ENCODE measurements at places on chromosomes 12 and 14.

- DNase-seq, result no peak
Observed at GRCh38 chr12:113981876-113982275, 15.8 kb upstream of the RBM19 start.

DNA sequence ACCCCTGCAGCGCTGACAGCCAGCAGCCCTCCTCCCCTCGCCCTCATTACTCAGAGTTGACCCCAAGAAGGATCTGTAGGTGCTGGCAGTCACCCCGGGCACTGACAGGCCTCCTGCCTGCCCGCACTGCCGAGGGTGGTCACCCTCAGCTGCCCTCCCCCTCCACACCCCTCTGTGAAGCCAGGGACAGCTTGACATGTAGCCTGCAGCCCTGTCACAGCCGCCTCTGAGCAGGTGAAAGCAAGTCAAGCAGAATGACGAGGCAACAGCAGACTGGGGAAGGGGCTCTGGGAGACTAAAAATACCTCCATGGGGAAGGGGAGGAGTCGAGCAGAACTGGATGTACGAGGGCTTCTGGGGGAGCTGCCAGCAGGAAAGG is 178.1 kb downstream of the DPF3 start:
- no peak for DNase-seq

DNA sequence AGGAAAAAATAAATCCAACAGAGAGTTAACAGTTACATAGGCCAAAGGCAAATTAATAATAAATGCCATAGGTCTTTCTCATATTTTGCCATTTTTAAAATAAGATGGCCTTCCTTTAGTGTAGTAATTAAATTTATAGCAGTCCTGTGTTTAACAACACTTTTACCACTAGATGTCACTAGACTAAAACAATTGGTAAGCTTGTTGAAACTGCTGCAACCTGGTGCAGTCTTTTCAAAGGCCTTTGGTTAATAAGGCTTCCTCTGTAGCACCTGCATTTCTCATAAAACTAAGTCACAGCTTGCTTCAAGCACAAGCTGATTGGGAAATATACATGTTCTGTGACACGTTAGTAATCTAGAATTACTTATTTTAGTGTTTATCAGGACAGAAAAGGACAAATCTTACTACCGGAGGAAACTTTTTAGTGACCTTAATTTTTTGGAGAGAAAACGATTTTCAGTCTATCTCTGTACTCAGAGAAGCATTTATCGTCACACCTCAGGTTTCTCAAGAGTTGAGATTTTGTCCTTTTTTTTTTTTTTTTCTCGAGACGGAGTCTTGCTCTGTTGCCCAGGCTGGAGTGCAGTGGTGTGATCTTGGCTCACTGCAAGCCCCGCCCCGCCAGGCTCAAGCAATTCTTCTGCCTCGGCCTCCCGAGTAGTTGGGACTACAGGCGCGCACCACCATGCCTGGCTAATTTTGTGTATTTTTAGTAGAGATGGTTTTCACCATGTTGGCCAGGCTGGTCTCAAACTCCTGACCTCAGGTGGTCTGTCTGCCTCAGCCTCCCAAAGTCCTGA is 20.0 kb downstream of the BORCS5 start:
- peak; percentile 85 for DNase-seq

- no peak for DNase-seq
Observed at GRCh38 chr14:99590746-99591555, 13.1 kb downstream of the CCDC85C start.

DNA sequence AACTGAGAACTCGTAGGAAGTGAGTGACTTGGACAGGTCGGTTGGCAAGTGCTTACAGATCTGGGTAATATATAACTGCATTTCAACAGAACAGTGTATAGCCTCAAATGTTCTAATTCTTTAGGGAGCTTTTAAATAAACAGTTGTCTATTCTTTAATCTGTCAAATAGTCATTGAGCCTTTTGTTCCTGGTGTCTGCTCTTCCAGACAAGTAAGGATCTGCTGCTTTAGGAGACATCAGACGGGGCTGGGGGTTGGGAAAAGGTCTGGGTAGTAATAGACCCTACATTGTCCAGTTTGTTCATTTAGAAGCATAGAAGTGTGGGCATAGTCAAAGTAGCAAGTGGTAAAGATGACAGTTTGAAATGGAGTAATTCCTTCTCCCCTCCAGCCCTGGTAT is 2.0 kb downstream of the PTPN11 start:
- no peak for DNase-seq

DNA sequence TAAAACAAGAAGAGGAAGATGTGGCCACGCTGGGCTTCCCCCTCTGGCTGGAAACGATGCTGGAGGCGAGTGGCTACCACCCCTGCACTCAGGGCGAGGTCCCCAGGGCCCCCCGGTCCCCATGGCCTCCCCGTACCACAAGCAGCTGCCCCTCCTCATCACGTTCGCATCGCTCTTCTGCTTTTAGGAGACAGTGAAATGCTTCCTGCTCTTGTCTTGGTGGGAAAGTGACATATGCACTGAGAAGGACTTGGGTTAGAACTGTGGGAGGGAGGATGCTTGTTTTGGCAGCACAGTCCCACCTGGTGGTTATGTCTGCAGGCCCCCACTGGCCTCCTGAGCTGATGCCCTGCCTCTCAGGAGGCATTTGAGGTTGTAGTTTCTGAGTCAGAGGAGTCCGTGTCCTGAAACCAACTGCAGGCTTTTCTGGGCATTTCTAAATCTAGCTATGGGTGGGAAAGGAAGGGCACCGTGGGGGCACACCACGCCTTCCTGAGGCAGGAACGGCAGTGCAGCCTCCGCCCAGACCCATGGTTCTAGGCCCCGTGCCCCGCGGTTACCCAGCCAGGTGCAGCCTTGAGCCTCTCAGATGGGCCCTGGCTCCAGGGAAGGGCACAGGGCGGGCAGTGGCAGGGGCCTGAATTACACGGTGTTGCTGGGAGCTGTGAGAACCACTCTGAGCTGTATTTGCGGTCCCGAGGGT is 139.3 kb downstream of the ADGRD1 start:
- DNase-seq, result no peak

GRCh38 chr14:68955164-68955850 is 23.8 kb downstream of the ACTN1 start:
- no peak for DNase-seq

GRCh38 chr12:48822711-48823110 is 4.4 kb downstream of the CACNB3 start:
- DNase-seq, result no peak

- no peak for DNase-seq
Observed at GRCh38 chr12:102215992-102216691, 18.5 kb upstream of the PMCH start.

GRCh38 chr14:80776657-80777056 is 164.9 kb downstream of the CEP128 start:
- DNase-seq, result no peak

DNA sequence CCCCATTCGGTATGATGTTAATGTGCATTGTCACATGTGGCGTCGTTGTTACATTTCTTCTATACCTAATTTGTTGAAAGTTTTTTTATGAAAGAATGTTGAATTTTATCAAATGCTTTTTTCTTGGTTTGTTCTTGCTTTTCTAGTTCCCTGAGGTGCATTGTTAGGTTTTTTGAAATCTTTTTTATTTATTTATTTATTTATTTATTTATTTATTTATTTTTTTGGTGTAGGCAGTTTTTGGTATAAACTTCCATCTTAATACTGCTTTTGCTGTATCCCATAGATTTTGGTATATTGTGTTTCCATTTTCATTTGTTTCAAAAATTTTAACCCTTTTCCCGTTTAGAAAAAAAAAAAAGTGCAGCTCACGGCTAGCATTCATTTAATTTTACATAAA is 121.1 kb upstream of the HMGA2 start:
- DNase-seq, result no peak

GRCh38 chr14:34460841-34461240 is 1.2 kb downstream of the SPTSSA start:
- DNase-seq, result no peak
